Activated CD8-positive, alpha-beta memory T cell treated with anti-CD3 and anti-CD28 coated beads for 48 hours (primary cell): ENCODE measurements at places on chromosomes 12 and 14.
A peak's percentile ranks its signal among the peaks of the same experiment; 100 is the strongest.

GRCh38 chr12:114592946-114593345, 91.0 kb downstream of the TBX3 start:
- DNase-seq = no peak

- DNase-seq = no peak
Observed at GRCh38 chr12:76820888-76821482, 57.1 kb downstream of the ZDHHC17 start.

DNA sequence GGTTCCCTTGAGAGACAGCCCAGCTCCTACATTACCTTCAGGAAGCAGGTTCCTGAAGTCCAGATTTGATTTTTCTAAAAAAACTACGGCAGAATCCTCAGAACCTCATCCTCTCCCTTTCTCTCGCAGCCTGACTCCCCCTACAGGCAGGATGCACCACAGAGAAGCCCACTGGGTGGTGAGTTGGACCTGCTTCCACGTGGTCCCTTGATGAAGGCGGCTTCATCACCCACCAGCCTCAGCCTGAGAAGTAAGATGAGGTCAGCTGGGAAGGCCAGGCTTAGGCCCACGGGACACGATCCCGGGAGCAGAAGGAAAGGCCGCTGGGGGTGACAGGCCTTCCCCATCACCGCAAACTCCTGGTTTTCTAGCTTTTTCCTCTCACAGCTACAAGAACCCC, 83.0 kb downstream of the ACTN1 start:
- DNase-seq = no peak

DNA sequence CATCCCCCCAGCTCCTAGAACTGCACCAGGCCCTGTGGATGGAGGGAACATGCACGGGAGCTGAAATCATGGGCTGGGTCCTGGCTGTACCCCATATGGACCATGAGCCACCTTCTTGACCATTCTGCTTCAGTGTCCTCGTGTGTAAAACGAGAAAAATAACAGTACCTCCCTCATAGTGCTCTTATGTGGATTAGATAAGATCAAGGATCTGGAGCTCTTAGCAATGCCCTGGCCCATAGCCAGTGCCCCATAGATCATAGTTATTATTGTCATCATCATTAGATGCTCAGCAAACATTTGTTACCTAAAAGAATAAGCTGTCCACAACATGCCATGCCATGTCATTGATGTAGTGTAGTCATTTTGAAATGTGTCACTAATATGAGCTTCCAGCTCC, 71.3 kb downstream of the SYNE3 start:
- no peak for DNase-seq

GRCh38 chr14:39384177-39384576, 48.1 kb downstream of the FBXO33 start:
- DNase-seq = no peak

- DNase-seq = no peak
Observed at GRCh38 chr14:42855085-42855484, 1248.4 kb downstream of the LRFN5 start.

- DNase-seq = no peak
Observed at GRCh38 chr14:75295061-75295461, 16.4 kb downstream of the FOS start.

DNA sequence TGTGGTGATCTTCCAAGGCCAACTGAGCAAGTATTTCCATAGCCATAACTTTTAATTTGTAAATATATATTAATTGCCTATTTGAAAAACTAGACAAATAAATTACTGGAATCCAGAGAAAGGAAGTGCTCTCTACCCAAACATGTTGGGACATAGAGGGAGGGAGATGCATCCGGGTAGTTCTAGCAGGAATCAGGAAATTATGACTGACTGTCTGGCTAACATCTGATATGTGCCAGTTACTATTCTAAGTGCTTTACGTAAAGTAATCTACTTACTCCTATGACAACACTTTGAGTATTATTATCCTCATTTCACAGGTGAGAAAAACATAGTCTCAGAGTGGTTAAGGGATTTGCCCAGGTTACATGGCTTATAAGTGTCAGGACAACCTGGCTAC, 147.7 kb upstream of the VASH1 start:
- no peak for DNase-seq

GRCh38 chr12:10102322-10102721, 3.5 kb upstream of the CLEC1A start:
- no peak for DNase-seq

- no peak for DNase-seq
Observed at GRCh38 chr12:125340791-125341190, 275.6 kb downstream of the AACS start.

DNA sequence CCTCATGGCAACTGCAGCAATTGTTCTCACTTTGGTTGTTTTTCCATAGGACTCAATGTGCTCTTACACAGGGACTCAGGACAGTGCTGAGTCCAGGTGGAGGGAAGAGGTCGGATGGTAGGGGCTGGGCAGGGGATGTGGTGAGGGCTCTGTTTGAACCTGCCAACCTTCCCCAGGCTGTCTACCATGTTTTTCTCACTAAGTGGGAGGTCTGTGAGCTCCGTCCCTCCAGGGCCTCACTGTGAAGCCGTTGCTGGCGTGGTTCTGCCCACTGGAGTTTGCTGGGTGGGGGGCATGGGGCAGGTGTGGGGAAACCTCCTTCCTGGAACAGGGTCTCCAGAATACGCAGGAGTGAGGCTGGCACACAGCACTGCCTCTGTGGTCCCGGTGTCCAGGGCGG, 20.7 kb upstream of the PRMT8 start:
- no peak for DNase-seq

- DNase-seq = no peak
Observed at GRCh38 chr12:130916241-130916911, 37.3 kb upstream of the ADGRD1 start.

DNA sequence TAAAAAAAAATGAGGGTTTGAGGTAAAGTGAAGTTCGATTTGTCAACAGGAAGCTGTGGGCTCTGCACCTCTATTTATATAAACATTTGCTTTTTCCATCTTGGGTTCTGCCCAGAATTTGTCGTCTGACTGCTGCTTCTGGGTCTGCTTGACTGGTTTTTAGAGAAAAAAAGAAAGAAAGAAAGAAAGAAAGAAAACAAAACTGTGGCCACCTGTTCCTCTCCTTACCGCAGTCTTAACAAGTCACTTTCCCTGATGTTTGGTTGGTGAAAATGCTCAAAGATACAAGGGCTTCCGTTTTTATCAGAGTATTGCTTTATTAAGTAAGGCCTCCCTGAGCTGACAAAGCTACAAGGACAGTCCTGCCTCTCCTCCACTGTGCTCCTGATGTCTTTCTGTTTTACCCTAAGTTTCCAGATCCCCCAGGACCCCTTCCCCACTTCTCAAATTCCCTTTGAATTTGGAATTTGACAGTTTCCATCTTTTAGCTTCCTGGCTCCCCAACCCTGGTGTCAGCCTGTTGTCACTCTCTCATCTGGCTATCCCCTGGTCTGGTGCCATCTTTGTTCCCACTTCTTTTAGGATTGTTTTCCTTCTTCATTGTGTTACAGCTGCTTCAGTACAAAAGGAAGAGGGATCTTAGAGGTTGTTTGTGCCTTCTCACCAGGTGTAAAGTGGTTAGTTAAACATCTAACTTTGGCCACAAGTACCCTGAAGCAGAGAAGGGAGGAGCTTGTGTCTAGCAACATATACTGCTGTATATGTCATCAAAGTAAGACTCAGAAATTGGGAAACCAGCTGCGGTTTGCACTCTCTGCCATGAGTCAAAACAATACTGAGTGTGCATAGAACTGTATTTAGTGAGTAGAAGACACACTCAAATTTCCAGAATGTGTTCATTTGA, 18.0 kb downstream of the MFAP5 start:
- peak; percentile 17 for DNase-seq

DNA sequence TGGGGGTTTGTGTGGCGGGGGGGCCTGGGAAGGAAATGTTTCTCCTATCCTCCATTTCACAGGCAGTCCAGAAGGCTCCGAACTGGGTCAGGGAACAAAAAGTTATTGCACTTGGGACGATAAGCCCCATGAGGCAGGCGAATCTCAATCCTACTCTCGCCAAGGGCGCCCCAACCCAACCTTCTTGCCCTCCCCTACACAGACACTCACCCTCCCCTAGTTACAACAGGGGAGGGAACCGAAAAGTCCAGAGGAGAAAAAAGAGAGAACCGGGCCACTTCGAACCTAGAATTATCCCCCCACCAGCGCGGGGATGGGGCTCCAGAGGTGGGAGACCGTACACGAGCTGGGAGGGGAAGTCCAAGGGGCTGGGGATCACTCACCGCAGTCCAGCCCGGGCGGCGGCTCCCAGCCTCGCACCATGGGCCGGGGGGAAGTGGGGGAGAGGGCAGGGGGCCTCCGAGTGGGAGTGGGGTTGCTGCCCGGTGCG, 357 bp downstream of the HOMEZ start:
- no peak for DNase-seq

GRCh38 chr12:96258104-96258961, 64.2 kb downstream of the ELK3 start:
- no peak for DNase-seq

DNA sequence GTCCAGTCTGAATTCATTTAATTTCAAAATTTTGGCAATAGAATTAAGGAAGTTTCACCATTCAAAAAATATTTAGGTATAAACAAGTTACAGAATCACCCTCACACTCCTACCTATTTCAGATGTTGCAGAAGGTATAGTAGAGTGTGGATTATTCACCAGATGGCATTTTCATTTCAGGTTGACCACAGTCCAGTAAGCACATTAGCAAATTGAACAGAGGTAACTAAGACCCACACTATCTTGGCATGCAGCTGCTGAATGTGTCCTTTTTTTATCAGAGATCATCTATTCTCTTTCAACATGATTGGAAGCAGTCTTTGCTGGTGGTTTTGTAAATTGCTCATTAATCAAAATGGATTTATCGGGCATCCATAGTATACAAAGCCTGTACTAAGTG, 151.8 kb upstream of the GARIN6 start:
- DNase-seq = no peak

GRCh38 chr14:96951511-96951910, 154.3 kb downstream of the VRK1 start:
- no peak for DNase-seq

DNA sequence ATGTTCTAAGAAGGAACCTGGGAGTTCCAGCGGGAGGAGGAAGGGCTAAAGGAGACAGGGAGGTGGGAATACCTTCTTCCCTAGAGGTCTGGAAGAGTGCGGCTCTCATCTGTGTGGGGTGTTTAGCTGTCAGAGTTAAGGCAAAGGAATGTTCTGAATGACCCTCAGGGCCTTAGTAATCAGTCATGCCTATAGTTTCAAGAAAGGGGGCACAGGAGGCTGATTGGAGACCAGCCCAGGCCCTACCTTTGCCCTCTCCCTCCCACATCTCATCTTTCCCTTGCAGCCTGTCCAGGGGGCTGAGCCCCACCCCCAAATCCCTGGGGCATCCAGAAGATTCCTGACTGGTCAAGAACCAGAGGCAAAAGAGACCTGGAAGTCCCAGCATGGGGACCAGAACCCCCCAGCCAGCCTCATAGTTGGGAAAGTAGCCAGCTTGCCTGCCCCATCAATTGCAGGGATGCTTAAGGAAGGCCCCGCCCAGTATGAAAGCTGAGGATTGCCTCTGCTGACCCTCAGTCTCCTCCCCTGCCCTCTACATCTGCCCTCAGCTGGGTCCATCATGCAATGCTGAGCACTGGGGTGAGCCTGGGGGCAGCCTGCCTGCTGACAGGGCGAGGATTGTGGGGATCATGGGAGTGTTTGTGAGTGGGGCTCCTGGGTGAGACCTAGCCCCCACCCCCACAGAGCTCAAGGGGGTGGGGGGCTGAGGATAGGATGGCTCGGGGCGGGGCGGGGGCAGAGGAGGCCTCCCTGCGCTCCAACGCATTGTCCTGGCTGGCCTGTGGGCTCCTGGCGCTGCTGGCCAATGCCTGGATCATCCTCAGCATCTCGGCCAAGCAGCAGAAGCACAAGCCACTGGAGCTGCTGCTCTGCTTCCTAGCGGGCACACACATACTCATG, 1.8 kb downstream of the GPR162 start:
- DNase-seq = no peak
